Right ventricle myocardium inferior (tissue), 1 donor: ENCODE measurements at places on chromosomes 7 and 10.

DNA sequence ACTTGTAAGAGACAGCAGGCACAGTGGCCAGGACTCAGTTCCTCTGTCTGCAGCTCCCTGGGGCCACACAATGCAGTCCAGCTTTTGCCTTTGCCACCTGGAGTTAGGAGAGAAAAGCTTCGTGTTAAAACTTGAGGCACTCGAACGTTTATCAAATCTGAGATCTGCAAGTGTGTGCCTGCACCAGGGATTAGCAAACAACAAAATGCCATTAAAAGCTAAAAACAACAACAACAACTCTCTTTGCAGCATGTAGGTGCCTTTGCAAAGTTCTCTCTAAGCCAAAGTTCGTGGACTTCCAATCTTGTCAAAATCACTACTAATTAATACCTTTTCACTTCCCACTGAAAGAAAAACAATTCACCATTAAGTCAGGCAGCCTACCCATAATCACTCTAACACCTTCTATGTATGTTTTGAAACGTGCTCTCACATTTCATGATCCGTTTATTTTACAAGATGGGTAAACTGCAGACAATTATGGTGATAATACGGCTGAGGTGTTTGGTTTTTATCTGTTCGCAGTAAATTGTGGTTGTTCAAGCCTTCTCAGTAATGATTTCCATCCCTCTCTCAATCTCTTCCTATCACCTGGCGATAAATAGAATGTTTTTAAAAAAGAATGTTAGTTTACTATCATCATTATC lies 36.2 kb upstream of the SDK1 start:
- DNase-seq = no peak

GRCh38 chr7:130758429-130759056 lies 24.5 kb upstream of the KLF14 start:
- DNase-seq = no peak

DNA sequence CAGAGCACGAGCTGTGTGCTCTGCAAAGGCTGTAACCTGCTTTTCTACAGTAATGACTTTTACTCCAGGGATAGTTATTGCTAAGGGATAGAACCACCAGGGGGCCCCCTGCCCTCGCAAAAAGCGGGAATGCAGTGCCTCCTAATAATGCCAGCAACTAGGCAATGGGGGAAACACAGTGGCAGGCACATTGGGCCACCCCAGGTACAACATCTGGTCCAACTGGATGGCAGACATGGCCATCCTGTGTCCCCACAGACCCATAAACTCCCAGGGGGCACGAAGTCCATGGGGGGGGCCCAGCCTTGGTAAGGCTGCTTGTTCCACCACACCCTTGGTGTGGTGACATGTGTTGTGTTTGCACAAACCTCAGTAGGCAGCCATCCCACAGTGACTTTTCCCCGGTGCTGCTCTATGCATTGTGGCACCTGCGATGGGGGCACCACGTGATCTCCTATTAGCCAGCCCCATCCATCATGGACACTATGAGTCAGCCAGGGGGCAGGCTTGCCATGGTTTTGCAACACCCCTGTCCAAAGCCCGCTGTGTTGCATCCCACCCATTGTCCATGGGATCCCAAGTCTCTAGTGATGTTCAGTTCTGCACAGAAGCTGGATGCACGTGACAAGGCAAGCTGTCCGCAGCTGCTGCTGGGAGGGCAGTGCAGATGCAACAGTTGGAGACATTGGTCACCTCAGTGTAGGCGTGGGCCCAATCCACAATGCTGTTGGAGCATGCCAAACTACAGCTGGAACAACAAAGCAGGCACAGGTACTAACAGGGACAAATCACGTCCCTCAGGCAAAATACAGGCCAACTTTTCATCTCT lies 84.0 kb downstream of the ANLN start:
- no peak for DNase-seq

DNA sequence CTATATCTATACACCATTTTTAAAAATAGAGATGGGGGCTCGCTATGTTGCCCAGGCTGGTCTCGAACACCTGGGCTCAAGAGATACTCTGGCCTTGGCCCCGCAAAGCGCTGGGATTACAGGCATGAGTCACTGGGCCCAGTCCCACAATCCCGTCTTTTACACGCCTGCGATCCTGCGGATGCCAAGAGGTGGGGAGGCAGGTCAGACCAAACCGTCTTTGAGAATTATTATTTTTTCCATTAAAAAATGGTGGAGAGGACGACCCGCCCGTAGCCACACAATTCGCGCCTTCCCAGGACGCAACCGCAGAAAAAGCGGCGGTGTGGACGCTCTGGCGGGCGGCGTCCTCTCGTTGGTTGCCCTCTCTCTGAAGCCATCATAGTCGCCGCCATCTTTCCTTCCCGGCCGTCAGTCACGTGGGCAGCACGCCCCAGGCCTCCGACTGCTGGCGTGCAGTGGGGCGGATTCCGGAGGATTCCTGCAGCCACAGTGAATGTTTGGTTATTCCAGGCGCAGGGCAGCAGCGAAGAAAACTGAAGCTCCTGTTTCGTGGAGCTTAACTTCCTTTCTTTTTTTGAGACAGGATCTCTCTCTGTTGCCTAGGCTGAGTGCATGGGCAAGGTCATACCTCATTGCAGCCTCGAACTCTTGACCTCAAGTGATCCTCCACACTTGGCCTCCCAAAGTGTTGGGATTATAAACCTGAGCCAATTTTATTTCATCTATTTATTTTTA lies 9.9 kb upstream of the EPHB4 start:
- peak; percentile 95 for DNase-seq

GRCh38 chr10:28761084-28761846 lies 83.9 kb downstream of the BAMBI start:
- no peak for DNase-seq

DNA sequence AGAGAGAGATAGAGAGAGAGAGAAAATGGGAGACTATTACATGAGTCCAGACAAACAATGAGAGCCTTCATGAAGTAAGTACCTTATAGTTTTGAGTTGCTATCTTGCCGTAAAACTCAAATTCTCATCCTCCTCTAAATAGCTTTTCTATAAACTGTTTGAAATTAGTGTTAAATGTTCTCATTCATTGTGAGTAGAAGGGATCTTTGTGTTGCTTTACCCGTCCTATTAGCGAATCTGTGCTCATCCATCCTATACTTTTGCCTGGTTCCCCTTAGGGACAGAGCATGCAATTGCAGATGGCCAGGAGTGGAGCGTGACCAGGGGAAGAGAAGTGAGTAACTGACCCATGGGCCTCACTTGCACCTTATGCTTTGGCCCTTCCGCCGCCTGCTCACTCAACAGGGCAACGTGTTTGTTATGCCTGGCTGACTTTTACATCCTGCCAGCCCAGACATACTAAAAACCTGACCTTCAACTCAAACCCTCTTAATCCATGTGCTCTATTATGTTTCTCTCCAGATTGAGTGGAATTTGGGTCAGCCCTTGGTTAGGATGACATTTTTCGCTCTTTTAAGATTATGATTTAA lies 244.2 kb upstream of the YAE1 start:
- no peak for DNase-seq

DNA sequence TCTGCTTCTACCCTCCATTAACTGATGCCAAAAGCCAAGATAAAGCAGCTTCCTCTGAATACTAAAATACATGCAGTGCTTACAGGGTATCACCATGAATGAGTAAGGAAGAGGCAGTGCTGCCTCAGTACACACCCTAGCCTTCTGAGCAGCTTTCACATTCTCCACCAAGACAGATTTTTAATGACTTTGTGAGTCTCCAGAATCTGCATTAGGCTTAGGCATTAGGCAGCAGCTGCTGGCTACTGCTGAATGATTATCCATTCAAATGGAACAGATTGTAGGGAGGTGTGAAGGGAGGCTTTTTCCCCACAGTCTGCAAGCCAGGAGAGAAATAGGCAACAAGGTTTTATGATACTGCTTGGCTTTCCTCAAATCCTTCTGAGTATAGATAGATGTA lies 1226.7 kb upstream of the LRRN3 start:
- no peak for DNase-seq

DNA sequence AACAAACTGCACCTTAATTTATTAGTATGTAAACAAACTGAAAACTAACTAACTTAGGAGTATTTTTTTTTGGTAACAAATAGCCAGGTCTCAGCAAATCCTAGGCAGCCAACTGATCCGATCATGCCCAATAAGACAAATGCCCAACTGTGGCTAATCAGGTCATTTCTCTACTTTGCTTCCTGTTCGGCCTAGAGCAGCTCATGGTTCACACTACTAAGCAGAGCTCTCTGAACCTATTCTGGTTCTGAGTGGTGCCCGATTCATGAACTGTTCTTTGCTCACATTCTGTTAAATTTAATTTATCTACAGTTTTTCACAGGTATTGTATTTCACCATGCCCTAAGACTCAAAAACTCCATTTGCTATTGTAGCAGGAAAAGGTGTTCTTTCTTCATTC lies 55.1 kb downstream of the CCDC3 start:
- DNase-seq = no peak

- DNase-seq = no peak
Observed at GRCh38 chr7:66078067-66078466, 2.4 kb downstream of the ASL start.

DNA sequence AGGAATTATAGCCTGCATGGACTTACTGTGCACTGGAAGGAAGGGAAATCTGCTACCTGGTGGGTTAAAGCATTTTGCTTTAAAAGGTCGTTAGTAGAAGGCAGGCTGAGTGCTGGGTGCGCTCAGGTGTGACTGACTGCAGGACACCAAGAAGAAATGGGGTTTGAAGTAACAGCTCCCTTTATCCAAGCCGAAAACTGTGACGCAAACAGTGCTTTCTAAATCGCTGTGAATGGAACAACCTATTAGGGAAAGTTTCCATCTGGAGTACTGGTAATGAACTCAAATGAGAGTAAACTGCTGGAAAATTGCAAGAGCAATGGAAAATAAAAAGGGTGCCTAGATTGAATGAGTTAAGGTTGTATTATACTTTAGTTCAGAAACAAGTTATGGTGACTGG lies 95.3 kb downstream of the CNNM2 start:
- DNase-seq = no peak

- DNase-seq = no peak
Observed at GRCh38 chr7:151416941-151417315, 7.1 kb upstream of the WDR86 start.

DNA sequence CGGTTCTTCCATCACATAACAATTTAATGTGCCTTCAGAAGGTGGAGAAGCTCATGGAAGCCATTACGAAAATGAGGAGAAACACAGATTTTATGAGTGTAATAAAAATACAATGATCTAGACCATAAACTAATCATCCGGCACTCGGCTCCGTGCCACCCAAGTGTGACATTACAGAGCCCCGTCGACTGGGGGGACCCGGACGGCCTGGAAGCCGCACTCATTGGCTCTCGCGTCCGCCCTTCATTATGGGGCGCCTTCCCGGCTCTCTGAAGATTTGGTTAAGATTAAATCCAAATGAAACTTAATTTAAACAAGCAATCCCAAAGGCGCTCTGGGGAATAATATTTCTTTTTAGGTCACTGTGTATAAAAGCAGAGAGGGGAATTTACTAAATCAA lies 242.6 kb downstream of the DNAJB6 start:
- DNase-seq = no peak

GRCh38 chr10:70571636-70572439 lies 30.7 kb downstream of the PRF1 start:
- DNase-seq = peak; percentile 68

DNA sequence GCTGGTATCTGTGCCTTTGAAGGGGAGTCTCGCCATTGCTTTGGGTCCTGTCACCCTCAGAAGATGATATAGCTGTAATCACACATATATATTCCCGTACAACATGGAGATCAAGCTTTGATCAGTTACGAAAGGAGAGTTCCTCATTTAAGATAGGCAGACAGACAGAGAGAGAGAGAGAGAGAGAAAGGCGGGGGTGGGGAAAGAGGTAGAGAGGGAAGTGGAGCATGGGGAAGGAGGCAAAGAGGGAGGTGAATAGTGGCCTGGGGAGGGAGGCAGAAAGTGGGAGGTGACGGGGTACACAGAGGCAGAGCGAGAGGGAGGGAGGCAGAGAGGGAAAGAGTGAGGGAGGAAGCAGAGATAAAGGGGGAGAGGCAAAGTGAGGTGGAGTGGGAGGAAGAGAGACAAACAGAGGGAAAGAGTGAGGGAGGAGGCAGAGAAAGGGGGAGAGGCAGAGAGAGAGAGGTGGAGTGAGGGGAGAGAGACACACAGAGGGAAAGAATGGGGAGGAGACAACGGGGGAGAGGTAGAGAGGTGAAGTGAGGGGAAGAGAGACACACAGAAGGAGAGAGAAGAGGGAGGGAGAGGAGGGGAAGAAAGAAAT lies 44.6 kb upstream of the C1QL3 start:
- DNase-seq = no peak

- no peak for DNase-seq
Observed at GRCh38 chr10:101848408-101848807, 4.8 kb upstream of the KCNIP2 start.

DNA sequence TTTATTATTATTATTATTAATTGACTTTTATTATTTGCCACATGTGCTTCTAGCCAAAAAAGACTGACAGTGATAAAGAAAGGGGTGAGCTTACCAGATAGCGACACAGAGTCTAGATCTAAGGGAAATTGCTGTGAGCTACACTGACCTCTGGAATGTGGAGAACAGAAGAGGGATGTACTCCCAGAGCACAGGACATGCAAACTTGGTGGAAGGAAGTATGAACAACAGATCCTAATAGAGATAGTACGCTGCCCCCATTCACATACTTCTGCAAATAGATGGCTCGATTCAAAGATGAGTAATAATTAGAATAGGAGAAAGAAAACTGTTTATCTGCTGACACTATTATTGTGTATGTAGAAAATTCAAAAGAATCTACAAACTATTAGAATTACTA lies 109.3 kb upstream of the HPS1 start:
- DNase-seq = no peak

DNA sequence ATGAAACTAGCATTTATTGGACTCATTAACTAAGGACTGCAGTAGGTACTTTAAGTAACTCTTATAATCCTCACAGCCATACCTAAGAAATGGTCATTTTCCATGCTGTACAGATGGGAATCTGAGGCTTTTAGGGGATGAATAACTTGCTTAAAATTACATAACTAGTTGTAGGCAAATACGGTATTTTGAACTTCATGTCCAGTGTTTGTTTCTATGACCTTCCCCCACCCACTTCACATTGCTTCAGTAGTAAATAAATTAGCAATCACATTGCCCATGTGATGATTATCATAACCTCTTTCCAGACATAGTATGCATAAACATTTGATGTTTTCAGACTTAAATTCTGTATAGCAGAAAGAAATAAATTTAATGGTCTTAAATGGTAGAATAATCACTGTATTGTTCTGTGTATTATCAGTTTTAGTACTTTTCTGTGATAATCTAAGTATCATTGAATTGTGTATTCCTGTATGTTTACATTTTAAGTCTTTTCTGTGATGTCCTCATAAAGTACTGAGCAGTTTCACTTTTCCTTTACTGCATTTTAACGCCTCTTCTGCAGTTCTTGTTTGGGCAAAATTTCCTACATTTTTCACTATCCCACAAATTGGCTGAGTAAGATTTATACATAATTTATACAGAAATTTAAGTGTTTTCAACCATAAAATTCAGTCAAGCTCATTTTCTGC lies 48.3 kb downstream of the ANKIB1 start:
- no peak for DNase-seq

- no peak for DNase-seq
Observed at GRCh38 chr7:152459724-152460251, 24.0 kb upstream of the KMT2C start.

- no peak for DNase-seq
Observed at GRCh38 chr10:93376372-93377293, 105.5 kb downstream of the MYOF start.
